ENCODE measurements at places on chromosomes 11 and 22.

DNA sequence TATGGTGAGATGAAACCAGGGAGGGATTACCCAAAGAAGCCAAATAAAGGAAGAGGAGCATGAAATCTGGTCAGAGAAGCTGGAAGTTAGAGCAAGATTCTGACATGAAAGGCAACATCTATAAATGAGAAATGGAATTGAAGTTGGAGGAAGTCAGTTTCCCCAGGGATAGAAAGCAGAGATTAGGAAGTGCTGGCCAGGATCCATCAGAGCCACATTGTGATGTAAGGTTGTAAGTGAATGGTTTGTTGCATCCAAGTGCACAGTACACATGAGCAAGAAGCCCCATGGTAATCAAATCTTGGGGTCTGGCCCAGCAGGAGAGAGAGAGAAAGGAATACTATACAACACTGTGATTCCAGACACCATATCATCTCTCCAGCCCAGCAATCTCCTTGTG lies 6.6 kb upstream of the NLRP10 start:
- no peak for DNase-seq

DNA sequence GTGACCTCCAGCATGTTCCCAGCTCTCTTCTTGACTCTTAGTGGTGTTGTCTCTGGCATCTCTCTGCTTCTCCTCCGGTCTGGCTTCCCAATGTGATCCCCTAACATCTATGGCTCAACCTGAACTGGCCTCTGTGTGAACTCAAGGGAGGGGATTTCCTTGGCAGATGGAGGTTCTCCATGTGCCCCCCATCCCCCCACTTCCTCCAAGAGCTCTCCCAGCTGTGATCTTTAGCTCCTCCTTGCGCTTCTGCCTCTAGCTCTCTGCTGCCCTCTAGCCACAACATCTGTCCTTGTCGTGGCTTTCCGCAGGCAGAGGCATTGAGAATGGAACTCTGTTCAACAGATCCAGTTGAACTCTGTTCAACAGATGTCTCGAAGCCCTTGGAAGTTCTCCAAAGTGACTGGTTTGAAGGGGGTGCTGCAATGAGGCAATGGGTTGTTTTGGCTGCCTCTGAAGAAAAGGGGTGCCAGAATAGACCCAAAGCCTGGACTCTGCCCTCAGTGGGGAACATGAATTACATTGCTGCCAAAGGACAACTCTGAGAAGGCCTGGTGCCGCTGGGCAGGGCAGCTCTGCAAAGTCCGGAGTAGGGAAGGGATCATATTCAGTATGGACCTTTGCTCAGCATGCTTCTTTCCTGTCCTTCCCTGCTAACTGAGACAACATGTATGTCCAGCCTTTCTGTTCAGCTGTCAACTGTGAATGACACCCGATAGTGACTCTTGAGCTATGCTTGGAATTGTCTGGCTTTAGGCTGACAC lies 61.9 kb downstream of the ADM start:
- peak; percentile 82 for DNase-seq

DNA sequence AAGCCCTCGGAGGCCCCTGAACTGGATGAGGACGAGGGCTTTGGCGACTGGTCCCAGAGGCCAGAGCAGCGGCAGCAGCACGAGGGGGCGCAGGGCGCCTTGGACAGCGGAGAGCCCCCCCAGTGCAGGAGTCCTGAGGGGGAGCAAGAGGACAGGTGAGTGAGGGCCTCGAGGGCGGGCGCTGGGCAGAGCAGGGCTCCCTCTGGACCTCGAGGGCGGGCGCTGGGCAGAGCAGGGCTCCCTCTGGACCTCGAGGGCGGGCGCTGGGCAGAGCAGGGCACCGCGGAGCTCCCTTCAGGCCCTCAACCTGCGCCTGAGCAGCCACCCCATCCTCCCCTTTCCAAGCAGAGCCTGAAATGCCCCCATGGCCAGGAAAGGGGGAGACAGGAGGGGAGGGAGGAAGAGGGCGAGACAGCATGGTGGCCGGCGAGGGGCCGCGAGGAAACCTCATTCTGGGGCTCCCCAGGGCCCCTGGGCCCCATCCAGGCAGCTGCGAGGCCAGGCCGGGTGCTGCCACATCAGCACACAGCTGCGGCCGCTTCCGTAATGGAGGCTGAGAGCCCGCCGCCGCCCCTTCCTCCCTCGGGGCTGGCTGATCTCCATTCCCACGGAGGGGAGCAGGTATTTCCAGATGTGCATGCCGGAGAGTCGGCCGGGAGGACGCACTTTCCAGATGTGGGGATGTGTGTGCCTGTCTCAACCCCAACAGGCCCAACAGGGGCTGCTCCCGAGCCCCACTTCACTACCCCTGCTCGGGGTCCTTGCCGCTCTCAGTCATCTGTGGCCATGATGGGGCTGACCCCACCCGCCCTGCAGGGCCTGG lies 10.0 kb downstream of the PRR33 start:
- DNase-seq, result no peak

DNA sequence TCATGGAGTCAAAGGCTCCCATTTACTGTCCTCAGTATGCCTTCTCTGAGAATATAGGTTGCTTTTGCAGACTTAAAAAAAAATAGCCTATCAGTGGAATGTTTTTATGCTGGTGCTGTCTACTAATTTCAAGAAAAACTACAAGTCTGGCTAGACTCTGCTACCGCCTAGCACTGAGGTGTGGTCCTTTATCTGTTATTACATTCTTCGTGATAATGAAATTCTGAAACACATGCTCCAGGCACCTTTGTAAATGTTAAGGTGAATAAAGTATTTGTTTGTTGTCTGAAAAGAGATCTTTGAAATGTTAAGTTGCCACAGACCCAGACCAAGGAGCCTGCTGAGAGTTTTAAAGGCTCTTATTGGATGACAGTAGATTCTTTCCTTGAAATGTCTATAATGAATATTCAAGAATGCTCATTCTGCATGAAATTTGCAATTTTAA lies 95.3 kb downstream of the DBX1 start:
- DNase-seq, result no peak

DNA sequence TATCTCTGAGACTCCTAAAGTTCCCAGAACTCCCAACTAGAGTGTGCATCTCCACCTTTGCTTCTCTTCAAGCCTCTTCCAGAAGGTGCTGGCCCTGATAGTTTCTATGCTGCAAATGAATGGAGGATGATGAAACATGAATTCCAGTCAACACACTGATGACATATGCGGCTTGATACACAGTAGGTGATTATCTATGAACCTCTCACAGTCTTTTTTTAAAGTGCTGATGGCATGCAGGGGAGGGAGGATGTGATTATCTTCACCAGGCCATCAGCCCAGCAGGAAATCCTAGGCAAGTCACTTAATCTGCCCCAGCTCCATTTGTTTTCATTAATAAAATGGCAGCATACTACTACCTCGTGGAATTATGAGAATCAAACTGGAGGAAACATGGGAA lies 548.5 kb downstream of the SOX6 start:
- DNase-seq, result no peak

- DNase-seq, result no peak
These were observed 24.9 kb downstream of the PTDSS2 start for GRCh38 chr11:474914-475506.
